ENCODE measurements at places on chromosomes 5 and 9. TPM values are rescaled to one million over a fixed set of nuclear protein-coding genes. Genes with fewer than 3 reads are reported as not detected.

Gene SLC34A3
- not detected for total RNA-seq

Gene TNFSF8
- 27.8 TPM for total RNA-seq

- no peak overlapping the region for H3K27ac ChIP-seq
- no peaks in the 10 kb centered on the region for H3K36me3 ChIP-seq
- no peaks in the 10 kb centered on the region for H3K4me1 ChIP-seq
- H3K4me3 ChIP-seq = no peak overlapping the region
- peak; percentile 68 for DNase-seq
- peaks cover 5% of the 10 kb centered on the region for H3K27me3 ChIP-seq
Observed at GRCh38 chr5:87499478-87500410, 87.0 kb upstream of the CCNH start.

DNA sequence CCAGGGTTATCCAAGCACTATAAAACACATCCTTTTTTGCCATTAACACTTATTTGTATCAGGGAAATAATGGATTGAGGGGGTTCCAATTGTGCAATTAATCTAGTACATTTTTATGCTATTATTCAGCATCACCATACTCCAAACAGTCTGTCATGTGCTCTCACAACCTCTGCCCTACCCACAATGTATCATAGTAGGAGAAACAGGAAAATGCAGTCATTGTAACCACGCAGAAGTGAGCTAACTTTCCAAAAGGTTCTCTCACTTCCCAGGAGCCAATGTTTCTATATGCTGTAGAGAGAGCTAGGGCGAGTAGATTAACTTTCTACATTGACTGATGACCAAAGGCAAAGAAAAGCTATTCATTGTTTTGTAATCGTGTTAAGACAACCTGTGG is 29.8 kb downstream of the DAB2 start:
- H3K4me1 ChIP-seq = peaks cover 19% of the 10 kb centered on the region
- no peak overlapping the region for H3K4me3 ChIP-seq
- peaks cover 5% of the 10 kb centered on the region for H3K36me3 ChIP-seq

DNA sequence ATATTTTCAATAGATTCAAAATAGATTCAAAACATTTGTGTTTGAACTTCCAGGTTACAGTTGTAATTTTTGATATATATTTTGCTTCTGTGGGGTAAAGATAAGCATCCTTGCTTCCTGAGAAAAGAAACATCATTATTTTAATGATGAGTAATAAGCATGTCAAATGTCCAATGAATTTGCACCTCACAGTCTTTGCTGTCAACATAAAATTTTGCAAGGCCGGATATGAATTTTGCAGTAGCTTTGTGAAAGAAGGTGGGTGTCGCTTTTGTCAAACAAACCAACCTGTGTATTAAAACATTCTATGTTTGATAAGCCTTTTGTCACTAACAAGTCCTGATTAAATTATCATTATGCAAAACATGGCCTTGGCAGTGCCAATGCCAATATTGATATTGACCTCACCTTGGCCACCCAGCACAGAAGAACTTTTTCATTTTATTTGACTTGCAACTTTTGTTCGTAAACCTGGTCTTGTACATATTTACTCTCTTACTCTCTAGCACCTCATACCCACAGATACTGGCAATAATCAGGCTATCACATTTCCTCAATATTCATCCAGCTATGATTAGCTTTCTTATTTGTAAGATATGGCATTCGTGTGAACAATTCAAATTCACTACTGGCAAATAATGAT is 645.0 kb upstream of the KLF4 start:
- H3K4me1 ChIP-seq = no peaks in the 10 kb centered on the region
- no peak overlapping the region for H3K27ac ChIP-seq
- H3K4me3 ChIP-seq = no peak overlapping the region
- no peak for DNase-seq
- no peaks in the 10 kb centered on the region for H3K36me3 ChIP-seq

Data from spleen (tissue), 13 donors.